ENCODE measurements at places on chromosomes 4 and X.

DNA sequence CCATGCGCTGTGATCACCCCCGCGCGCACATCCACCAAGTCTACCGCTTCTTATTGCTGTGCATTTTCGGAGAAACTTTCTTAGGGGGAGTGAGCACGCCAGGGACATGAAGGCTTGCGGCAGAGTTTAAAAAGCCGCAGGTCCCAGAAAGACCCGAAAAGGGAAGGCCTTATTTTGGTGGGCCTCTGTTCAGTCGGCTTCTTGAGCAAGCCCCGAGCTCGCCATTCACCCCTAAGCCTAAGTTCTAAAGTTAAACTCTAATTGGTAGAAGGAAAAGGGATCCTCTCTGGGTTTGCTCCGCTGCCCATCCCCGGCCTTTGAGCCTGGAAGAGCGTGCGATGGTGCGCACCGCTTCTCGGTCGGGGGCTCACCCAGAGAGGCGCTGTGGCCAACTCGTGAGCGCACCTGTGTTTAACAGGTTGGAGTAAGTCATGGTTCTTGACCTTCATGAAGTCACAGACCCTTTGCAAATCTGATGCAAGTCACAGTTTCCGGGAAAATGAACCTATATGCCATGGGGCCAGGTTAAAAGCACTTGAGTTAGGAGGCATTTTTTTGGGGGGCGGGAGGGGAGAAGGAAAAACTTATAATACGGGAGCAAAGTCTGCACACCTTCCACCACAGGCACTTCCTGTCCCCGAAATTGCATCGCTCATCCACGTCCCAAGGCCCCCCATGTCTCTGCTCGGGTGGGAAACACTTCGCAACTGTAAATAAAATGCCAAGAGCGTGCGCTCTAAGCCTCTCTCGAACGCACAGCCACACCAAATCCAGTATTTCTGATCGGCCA is 1.9 kb downstream of the PHOX2B start:
- no peak for DNase-seq

DNA sequence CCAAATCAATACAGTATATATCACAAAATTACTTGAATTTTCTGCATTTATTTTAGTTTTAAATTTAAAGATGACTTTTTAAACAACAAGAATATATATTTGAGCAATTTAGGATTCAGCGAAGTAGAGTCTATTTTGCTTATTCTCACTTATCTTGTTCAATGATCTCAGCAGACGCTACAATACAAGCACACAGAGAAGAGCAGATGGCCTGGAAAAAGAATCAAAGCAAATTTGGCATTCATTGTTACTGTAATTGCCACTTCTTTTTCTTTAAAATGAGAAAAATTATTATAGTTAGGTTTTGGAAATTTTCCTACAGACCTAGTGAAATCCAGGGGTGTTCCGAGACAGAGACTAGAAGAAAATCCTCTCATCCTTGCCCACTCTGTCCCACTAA is 57.5 kb downstream of the NPY1R start:
- DNase-seq: no peak

- DNase-seq: no peak
Measured at GRCh38 chr4:52726826-52727580, 24.2 kb downstream of the ERVMER34-1 start.

- no peak for DNase-seq
Measured at GRCh38 chr4:76544725-76545124, 109.7 kb downstream of the SHROOM3 start.

DNA sequence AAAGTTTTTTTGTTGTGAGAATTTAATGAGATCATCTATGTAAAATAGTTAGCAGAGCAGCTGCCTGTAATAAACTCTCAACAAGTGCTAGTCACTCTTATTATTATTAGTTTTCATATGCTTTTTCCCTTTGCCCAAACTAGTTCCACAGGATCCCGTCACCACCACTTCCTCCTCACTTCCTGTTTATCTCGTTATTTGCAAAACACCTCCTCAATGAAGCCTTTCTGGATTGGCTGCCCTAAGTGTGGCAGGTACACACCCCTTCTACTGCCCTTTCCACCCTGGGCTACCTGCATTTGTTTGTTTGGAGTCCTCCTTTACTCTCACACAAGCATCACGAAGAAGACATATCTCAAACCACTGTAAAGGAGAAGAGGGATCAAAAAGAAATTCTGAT is 54.4 kb upstream of the KLF3 start:
- DNase-seq: no peak
